Osteoblast (primary cell): ENCODE measurements at places on chromosomes 2 and 18. TPM values are rescaled to one million over a fixed set of nuclear protein-coding genes. Genes with fewer than 3 reads are reported as not detected.
A peak's percentile ranks its signal among the peaks of the same experiment; 100 is the strongest.

- no peak for DNase-seq
Observed at GRCh38 chr2:213863541-213863940, 547.3 kb upstream of the VWC2L start.

- DNase-seq: no peak
Observed at GRCh38 chr2:233311241-233311926, 3.8 kb downstream of the SAG start.

GRCh38 chr18:26853401-26853800 is 12.1 kb downstream of the AQP4 start:
- no peak for DNase-seq

DNA sequence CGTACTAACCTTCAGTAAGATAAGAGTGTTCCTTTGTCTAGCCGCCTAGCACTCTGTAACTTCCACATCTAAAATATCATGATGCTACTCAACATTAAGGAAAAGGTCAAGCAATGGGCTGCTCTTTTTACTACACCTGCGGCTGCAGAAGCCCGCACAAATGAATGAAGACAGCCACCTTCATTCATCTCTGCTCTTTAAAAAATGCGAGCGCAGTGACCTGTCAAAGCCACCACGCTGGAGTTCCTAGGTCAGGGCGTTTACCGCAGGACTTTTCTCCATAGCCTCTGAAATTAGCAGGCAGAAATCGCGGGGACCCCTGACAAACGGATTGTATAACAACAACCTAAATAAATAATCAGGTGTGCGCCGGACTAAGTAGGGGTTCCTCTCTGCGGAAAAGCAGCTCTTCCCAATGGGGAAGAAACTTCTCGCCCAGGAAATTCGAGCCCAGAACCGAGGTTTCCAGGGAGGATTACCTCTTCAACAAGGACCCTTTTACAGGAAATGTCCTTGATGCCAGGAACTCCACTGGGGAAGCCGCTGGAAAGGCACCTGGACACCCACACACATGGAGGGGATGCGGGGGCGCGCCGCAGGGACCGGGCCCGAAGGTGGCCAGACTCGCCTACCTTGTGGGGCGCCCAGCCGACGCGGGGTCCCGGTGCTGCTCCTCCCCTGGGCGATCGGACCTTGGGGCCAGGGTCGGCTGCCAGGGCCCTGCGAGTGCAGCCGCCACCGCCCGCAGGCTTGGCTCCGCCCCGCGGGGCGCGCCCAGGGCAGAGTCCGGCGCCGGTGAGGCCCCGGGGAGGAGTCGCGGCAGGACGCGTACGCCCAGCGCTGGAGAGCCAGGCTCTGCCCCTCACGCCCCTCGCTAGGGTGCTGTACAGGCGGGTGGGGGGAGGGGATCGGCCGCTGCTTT is at the start of gene CCDC68:
Gene CCDC68 (minus strand): TSS at position 758 of the 922 bp plus-strand sequence. CDS start 16,670 bp downstream, outside the sequence.
- DNase-seq: peak; percentile 90

- no peak for DNase-seq
Observed at GRCh38 chr2:160408959-160409291, 84.7 kb downstream of the RBMS1 start.

DNA sequence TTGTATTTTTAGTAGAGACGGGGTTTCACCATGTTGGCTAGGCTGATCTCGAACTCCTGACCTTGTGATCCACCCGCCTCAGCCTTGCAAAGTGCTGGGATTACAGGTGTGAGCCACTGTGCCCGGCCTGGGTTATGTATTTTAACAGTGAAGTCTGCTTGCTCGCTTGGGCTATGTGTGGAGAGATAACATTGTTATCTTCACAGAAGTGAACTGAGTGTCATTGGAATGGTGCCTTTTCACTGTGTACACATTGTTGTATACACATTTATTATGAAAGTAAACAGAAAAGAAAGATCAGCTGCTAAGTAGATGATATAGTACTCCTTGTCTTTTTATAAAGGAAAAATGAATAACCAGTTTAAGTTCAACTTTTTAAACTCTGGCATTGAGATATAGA is 30.4 kb downstream of the RNF138 start:
- no peak for DNase-seq

DNA sequence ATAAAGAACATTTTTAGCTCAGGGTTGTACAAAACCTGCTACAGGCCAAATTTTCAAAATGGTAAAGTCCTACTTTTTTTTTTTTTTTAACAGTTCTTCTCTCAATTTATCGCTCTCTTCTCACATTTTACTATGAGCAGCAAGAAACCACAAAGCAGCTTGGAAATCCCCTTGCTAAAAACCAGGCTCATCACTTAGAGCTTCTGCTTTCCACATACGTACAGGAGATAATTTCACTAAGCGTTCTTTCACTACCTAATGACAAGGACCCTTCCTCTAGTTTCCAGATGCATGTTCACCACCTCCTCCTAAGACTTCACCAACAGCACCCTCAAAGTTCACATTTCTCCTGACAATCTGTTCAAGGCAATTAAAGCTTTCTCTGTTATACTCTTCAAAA is 294.9 kb upstream of the CYRIA start:
- peak; percentile 27 for DNase-seq

- DNase-seq: no peak
Observed at GRCh38 chr2:165079432-165079831, 124.1 kb upstream of the SLC38A11 start.

GRCh38 chr18:61957801-61958516 is 65.2 kb upstream of the RNF152 start:
- peak; percentile 39 for DNase-seq

NYAP2 gene
- under 0.01 TPM in 1 of 2 replicates, not detected in the other for total RNA-seq

TBR1 gene
- under 0.01 TPM in 1 of 2 replicates, not detected in the other for total RNA-seq

CCNYL1 gene
- total RNA-seq: 14.1 and 15.9 TPM in 2 replicates

ALS2 gene
- 38.9 and 39.1 TPM in 2 replicates for total RNA-seq
